ENCODE measurements at places on chromosomes 13 and 19.

DNA sequence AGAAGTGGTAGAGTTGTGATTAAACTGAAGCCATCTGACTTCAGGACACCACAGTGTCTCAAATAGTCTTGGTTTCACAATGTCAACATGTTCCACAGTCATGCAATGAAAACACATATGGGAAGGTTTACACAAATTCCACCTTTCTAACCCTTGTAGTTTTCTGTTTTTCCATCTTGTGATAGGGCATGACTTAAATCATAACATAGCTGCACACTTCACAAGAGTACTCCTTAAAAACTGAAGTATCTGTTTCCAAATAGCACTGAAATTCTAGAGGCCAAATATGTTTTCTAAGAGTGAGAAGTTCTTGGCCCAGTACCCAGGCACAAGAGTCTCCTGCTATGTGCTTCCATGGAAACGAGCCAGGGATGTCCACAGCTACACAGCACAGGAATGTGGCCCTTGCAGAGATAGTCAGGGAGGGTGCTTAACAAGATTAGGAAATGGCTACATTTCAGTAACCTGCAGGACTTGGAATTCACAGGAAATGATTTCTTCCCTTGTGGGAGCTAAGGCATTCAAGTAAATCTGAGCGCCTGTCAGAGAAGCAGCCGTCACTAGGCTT lies 269.1 kb downstream of the NDFIP2 start:
- DNase-seq = no peak

GRCh38 chr13:80814541-80814940 lies 473.6 kb upstream of the SPRY2 start:
- DNase-seq = no peak

GRCh38 chr19:19406878-19407632 lies 1.6 kb downstream of the GATAD2A start:
- DNase-seq = peak; percentile 42

- no peak for DNase-seq
Measured at GRCh38 chr13:56563663-56564062, 577.1 kb upstream of the PRR20A start.

GRCh38 chr19:58217069-58217481 lies 11.6 kb upstream of the ZNF544 start:
- DNase-seq = no peak

GRCh38 chr13:98213354-98213753 lies 36.3 kb upstream of the RNF113B start:
- no peak for DNase-seq

- DNase-seq = no peak
Measured at GRCh38 chr19:47998800-47999199, 4.4 kb downstream of the ELSPBP1 start.

- no peak for DNase-seq
Measured at GRCh38 chr13:50449465-50449864, 394.0 kb downstream of the DLEU7 start.

DNA sequence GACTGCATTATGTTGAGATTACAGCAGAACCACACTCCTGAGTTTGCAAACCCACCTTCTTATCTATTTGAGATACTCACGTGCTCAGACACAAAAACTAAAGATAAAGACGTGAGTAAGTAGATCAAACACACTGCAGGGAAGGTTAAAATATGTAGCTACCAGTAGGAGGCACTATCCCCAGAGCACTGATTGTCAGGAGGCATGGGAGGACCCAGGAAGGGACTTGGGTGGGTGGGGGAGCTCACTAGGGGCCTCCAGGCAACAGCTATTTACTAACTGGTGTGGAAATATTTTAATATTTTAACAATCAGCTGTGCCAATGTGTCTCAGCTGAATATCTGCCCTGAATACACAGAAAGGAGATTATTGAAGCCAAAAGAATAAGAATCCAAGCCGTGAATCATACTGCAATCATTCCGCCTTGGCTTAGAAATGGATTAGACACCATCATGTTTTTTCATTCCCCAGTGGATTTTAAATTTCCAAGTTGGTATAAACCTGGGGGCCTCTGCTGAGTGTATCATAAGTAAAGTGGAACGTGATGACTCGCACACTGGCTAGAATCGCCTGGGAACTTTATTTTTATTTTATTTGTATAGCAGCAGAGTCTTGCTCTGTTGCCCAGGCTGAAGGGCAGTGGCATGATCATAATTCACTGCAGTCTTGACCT lies 73.2 kb upstream of the CACNA1A start:
- no peak for DNase-seq

DNA sequence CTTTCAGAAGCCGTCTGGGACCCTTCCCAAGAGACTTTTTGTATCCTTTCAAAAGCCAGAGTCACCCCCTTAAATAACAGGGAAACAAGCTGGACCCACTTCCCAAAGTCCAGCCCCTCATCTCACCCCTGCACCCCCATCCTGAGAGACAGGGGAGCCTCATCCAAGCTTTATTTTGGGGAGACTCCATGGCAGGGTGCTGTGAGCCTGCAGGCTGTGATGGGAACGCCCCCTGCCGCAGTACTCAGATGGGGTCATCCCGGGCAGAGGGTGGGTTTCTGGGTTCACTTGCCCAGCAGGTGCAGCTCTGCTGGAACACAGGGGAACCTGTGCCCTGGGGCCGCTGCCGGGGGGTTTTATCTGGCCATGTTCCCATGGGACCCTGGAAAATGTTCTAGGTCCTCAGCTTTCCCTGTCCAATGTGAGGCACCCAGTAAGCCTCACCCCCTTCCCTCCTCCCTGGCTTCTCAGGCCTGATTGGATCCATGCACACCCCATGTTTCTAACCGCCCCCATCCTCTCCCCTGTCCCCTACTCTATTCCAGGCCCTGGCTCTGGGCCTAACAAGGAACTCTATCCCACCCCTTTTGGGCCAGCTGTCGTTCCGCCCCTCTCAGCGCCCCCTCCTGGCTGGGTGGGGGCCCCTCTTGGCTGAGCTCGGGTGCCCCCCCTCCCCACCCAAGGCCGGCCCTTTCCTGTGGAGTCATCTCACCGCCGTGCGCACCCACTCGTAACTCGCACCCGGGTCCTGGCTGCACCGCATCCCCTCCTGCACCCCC lies 1.0 kb downstream of the HIF3A start:
- no peak for DNase-seq

DNA sequence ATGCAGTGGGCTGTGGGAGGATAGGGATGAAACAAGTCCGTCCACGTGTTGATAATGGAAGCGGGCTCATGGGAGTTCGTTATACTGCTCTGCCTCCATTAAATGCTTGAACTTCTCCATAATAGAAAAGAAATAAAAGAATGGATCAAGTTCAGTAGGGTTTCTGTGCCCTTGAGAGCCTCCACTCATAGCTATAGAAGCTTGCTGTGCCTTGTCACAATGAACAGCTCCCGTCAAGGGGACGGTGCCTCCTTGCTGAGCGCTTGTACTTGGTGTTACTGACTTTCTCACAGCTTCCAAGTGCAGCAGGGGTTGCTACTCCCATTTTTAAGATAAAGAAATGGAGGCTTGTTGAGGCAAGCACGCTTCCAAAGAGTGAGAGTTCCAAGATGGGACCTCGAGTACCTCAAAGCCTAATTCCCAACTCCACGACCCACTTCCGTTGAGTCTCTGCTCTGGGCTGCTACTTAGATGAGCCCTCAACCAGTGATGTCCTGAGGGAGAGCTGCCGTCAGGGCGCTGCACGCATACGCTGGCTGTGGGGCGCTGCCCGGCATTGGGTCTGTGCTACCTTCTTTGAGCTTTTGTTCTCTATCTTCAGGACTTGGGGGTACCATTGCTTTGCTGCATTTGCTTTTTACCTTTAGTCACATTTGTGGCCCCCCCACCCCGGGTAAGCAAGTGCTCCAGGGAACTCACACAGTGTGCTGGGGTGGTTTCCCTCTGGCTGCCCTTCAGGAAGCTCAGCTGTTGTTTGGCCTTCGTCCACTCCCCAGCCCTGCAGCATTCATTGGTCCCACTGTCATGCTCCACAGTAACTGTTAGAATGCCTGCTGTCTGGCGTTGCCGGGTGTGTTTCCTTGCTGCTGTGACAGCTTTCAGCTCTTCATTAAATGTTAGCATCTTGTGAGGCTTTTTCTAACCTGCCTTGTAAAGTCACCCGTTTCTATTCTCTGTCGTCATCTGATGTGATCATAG lies 9.5 kb downstream of the SNRNP70 start:
- DNase-seq = no peak

DNA sequence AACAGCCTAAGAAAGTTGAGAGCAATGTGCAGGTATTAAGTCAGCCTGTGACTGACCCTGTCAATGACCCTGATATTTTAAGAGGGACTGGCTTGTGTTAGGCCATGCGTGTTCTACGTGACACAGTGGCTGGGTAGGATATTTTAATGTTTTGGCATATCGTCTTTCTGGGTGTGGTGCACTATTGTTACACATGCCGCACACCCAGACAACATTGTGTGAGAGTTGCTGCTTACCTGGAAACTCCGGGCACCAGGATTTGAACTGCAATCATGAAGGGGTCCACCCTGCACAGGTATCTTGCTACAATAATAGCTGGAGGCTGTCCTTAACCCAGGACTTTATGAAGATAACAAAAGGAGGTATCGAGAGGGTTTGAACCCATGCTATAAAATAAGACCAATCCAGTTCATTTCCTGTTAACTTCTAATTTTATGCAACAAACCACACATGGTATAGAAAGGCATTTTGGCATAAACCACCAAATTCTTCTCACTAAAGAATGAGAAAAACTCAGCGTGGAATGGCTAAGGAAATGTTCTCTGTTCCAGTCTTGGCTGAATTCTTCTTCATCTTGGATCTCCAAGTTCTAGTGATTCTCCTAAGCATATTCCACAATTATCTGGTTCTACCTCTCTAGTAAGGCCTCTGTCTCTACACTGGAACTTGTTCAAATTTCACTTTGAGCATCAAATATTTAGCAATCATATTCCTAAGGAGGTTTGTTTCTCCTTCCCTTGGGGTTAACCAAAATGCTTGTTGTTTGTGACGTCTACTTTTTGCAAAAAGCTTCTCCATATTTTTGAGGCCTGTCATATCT lies 38.7 kb upstream of the POMP start:
- no peak for DNase-seq

DNA sequence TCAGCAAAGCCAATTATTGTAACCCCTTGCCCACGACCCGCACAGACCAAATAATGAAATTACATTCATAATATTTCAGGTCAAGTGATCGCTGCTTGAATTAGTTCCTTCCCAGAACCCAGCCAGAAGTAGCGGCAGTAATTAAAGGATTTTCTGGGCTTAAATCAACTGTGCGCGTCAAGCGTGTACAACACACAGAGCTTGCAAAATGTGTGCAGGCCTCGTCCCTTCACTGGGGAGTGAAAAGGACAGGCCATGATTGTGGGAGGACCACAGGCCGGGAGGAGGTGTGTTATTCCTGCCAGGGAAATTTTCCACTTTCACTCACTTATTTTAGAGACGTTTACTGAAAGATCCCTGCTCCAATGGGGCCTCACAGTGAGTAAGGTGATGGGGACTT lies 84.9 kb downstream of the CHST8 start:
- DNase-seq = no peak

DNA sequence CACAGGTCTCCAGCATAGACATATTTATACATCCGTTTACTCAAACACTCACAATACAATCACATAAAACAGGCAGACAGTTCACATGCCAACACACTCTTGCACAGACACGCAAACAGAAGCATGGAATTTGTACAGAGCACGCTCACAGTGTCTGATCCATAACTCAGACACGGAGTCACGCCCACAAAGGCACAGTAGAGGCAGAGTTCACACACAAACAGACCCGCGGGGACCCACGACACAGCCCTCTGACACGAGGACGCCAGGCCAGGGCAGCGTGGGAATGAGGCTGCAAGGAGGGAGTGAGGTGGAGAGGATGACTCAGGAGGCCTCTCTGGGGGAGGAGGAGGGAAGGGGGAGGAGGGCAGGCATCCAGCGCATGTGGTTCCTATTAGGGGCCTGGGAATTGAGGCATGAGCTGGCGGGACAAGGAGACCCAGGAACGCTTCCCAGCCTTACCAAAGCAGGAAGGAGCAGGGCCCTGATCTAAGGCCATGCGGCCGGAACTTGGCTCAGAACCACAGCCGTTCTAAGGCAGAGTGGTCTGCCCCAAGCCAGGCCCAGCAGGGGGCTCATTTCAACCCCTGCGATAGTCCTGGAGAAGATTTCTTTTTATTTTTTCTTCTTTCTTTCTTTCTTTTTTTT lies 9.1 kb upstream of the OLFM2 start:
- DNase-seq = no peak

DNA sequence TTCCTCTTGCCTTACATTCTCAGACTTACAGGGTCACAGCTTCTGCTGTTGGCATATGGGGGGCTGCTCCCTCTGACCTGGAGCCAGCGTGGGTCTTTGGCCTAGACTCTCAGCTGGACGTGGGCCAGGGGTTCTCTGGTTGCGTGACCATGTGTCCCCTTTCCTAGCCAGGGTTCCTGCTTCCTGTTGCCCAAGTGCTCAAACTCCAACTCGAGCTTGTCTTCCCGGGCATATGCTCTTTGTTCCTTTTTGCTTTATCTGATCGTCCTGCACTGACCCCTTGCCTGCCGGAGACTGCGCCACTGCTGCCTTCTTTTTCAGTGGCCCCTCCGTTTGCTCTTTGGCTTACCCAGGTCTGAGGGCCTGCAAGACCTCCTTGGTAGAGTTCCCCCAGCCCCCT lies 25.3 kb upstream of the GPR183 start:
- DNase-seq = no peak

DNA sequence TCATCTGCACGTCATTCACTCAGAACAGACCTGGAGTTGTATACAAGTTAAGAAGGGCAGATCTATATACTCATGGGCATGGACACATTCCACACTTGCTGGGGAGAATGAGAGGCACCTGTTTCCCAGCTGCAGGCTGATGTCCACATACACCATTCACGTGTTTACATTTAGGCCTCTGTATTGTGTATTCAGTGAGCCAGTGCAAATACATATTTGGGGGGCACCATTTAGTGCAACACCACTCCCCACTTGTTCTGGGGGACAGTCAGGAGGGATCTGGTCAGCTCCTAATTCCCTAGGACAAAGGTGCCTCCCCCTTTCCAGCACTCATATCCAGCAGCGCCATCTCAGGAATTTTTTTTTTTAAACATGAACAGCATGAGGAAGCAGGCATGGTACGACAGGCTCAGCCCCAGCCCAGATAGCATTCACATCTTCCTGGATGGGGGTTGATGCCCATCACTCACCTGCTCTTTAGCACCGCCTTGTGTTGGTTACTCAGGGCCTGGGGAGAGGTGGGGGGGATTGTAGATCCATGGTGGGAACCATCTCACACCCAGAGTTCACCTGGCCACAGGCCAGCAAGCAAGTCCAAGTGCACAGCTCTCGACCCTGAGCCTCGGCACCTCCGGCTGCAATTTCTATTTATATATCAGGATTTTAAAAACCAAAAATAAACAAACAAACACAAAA lies 56.9 kb upstream of the ZNF254 start:
- DNase-seq = no peak

DNA sequence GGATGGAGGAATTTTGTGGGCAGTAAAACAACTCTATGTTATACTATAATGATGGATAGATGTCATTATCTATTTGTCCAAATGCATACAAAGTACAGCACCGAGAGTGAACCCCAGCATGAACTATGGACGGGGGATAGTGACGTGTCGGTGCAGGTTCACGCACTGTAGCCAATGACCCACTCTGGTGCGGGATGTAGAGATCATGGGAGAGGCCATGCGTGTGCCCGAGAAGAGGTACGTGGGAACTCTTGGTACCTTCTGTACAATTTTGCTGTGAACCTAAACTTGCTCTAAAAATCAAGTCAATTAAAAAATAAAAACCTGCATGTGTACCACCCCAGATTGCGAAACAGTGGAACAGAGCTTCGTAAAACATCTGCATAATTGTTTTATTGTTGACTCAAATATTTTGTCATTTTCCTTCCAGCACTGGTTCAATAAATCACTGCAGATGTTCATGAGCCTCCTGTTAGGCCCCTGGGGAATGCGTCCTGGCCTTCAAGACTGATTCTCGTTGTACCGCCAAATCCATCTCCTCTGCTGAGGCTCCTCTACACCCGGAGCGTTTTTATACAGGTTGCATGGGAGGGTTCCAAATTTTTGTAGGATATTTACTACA lies 30.9 kb downstream of the COL4A1 start:
- DNase-seq = no peak

All from stimulated activated CD8-positive, alpha-beta memory T cell treated with anti-CD3 and anti-CD28 coated beads, Interleukin-7, amount 100 ng/mL, for 4 hours (primary cell).